ENCODE measurements at places on chromosomes 1 and 21.

DNA sequence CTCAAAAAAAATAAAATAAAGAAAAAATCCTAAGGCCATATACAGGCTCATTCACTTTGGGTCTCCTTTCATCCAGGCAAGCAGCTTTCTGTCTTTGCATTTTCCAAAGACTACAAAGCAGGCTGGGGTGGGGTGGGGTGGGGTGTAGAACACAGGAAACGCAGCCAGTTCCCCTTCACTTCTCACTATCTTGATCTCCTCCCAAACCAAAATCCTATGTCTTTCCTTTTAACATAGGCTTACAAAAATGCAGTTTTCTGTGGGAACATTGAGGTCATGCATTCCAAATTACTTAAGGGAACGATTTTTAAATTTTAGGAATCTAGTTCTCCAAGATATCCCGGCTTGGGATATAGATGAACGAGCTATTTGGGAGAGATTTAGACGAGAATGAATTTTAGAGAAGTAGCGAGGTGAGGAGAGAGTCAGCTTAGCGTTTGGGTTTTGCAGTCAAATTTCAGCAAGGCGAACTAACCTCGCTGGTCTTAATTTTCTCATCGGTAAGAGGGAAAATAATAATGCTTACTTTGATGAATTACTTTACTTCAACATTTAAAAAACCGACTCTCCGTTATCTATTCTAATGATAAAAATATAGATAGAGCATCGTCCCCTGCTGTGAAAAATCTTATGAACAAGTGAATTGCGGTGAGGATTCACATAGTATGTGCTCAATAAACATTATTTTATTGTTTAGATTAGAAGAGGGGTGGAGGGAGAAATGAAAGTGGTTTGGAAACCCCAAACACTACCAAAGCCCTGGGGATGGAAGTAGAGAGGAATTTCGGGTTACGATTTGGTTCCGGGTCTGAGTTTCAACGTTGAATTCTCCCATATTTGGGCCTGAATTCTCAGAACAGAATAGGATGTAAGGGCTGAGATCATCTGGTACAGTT is 735 bp upstream of the STX12 start:
- no peak for DNase-seq

- DNase-seq: no peak
These were observed 430 bp downstream of the WASF2 start for GRCh38 chr1:27489501-27489972.

- DNase-seq: no peak
These were observed 2.7 kb downstream of the USP25 start for GRCh38 chr21:15732290-15732995.

DNA sequence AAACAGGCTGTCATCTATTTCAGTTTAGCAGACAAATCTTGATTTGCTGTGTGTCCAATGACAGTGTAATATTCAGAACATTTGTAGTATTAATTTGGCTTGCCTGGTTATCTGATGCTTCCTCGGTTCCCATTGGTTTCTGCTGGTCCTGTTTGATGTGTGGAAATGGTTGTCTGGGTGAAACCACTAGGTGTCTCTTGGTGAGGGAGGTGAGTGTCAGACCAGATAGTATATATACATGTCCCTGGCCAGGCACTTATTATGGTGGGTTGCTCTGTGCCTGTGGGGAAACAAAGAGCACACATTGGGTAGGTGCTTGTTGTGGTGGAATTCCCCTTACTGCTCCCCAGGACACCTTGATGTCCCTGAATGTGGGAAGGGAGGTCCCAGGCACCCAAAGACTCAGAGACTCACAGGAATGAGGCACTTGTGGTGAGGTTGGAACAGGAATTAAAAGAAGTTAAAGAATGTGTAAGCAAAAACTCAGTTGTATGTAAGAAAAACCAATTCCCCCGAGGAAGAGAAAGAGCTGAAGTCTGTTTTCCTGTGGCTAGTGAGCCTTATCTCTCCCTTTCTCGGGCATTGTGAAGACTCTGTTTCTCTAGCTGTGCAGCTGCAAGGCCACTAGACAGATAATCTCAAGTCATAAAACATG is 1519.1 kb downstream of the BRINP3 start:
- no peak for DNase-seq

- DNase-seq: no peak
These were observed 30.2 kb downstream of the RRAGC start for GRCh38 chr1:38829368-38829767.

DNA sequence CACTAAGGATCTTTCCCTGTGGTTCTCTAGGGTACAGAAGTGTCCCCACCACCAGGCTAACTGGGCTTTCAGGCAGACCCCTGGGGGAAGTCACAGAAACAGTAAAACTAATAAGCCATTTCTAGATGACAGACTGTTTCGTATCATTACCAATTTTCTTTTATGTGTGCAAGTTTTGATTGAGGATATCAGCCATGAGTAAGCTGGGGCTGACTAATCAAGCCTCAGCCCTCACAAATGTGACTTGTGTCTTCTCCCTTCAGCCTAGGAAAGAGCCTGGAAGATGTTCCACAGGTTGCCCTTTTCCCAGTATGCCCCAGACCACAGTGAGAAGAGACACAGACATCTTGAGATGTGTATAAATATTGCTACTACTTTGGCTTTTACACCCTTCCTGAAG is 10.5 kb downstream of the PTGFRN start:
- DNase-seq: no peak

GRCh38 chr1:156075162-156075561 is 7.1 kb downstream of the MEX3A start:
- no peak for DNase-seq

GRCh38 chr1:111195002-111195684 is 5.3 kb downstream of the DENND2D start:
- no peak for DNase-seq

DNA sequence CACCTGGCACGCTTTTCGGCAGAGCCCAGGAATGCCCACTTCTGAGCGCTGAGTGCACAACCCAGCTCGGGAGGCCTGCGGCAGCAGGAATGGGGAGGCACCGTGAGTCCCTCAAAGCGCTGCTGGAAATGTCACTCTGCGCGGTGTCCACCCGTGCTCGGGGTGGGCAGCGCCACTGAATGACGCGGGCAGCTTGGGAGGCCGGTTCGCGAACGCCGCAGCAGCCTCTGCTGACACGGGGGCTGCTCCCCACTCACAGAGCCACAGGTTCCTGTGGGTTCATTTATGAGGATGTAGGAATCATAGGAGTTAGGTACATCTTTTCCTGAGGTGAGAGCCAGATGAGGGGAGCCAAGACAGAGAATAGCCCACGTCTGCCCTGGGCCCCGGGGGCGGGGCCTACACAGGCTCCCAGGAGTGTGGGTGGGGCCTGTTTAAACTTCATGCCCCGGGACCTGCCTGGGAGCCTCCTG is 146.7 kb upstream of the COL6A1 start:
- no peak for DNase-seq

GRCh38 chr1:229871078-229871676 is 195.9 kb upstream of the GALNT2 start:
- no peak for DNase-seq

DNA sequence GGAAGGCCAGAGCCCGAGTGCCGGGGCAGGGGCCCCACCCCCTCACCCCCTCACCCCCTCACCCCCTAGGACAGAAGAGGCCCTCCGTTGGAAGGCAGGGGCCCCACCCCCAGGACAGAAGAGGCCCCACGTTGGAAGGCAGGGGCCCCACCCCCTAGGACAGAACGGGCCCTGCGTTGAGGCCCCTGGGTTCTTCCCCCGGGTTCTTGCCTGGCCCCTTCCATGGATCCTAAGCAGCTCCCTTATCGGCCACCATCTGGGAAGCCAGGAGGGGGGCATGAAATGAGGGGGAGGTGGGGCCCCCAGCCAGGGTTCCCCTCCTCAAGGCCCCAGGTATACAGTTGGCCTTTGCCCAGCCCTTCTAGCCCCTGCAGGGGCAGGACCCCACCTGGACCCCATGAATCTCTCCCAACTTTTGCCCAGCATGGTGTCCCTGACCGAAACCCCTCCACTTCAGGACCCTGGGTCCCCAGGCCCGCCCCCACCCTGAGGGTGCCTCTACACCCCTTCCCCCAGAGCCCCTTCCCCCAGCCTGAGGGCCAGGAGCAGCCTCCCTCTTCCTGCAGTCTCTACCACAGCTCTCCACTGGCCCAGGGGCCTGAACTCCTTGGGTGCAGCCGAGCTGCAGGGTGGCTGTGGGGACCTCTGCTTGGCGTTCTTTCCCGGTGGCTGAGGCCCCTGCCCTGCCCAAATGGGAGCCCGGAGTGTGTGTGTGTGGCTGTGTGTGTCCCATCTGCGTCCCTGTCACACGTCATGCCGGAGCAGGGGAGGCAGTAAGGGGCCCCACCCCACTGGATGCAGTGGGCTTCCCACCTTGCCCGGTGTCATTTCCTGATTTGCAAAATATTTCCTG is 4.3 kb upstream of the VWA1 start:
- DNase-seq: peak; percentile 30

GRCh38 chr1:94325377-94326302 is 88.3 kb upstream of the ARHGAP29 start:
- no peak for DNase-seq

GRCh38 chr1:177981200-177981599 is 11.3 kb upstream of the SEC16B start:
- no peak for DNase-seq

DNA sequence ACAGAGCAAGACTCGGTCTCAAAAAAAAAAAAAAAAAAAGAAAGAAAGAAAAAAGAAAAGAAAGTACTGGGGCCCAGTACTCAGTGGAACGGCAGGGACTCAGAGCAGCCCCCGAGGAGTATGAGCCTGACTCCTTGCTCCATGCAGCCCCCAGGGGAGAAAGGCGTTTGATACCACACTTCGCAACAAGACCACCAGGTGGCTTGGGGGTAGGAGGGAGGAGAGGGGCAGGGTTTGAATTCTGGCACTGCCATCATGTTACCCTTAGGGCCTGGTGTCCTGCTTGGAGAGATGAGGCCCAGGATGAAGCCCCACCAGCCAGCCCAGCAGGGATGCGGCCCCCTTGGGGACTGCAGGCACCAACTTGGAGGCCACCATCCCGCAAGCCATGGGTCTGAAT is 321.3 kb upstream of the VAMP3 start:
- DNase-seq: no peak

GRCh38 chr1:175539986-175540385 is 203.4 kb downstream of the TNR start:
- DNase-seq: no peak

- DNase-seq: no peak
These were observed 63.6 kb upstream of the ZC3H12A start for GRCh38 chr1:37410815-37411214.

DNA sequence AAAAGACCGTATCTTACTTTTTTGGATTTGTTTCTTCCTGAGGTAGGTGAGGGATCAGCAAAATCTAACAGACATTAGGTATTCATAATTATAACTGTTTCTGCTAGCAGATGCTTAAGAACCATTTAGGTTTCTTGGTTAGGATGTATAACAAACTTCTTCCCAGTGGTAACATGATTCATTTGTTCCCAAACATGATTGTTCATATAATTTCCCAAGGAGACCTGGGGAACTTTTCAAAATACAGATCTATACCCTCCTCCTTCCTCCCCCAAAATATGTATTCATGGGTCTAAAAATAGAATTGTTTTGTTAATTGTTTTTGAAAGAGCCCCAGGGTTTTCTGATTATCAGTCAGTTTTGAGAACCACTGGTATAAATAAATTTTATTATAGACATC is 228.2 kb downstream of the COP1 start:
- no peak for DNase-seq

DNA sequence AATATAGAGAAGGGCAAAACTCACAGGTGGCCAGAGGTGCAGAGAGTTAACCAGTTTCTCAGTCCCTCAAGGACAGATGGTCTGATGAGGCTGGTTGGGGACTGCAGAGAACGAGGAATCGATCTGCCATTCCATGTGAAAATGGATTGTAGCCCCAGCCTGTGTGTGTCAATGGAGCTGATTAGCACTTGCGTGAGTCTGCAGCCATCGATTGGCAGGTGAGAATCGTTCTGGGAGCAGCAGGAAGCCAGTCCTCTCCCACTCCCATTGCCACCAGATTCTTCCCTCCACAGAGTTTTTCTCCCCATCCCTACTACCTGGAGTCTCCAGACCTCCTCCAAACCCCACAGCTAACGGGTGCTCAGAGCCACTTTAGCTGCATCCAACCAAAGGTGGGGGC is 18.3 kb upstream of the PSMB2 start:
- no peak for DNase-seq

GRCh38 chr1:50060279-50060678 is 36.5 kb upstream of the AGBL4 start:
- DNase-seq: no peak

- no peak for DNase-seq
These were observed 86.2 kb downstream of the CLIC6 start for GRCh38 chr21:34754690-34755647.

DNA sequence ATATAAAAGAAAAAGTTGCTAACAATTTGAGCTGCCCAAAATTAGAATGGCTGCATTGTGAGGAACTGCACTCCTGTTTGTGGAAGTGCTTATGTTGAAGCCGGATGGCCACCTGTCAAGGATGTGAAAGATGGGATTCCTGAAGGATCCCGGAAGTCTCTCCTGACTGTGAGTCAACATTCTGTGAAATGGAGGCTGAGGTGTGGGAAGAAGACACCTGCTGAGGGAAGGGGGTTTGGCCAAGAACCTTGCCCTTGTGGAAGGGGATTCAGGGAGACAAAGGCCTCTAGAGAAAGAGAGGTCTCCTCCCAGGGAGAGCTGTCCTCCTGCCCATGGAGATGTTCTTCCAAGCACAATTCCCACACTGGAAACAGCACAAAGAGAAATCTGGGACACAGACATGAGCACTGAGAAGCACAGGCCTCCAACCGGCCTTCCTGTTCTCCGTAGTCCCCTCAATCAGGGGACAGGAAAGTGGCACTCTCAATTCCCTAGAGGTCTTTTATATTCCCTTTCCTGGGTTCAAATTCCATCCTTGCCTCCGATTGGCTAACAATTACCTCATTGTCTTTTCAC is 70.5 kb downstream of the CD2 start:
- DNase-seq: no peak

DNA sequence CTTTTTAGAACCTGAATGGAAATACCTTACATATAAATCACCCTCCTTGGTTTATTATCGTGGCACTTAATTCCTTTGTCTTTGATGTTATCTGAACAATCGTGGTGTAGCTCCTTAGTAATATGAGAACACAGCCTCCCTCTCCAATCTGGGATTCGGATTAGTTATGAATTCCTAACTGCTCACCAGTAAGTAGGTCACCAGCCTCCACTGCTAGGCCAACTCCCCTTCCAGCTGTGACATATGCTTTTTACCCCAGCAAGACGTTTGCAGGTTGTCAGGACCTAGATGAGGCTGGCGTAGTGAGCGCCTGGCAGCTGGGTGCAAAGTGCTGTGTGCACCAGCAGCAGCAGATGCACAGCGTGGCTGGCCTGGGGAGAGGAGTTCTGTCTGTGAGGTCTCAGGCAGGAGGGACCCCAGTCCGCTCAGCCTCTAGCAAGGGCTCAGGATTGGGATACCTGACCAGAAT is 38.2 kb downstream of the NTPCR start:
- no peak for DNase-seq

- DNase-seq: no peak
These were observed 20.4 kb upstream of the EVA1B start for GRCh38 chr1:36343651-36344394.

GRCh38 chr1:84225646-84226045 is 75.9 kb upstream of the SAMD13 start:
- DNase-seq: no peak
